Lower lobe of right lung (tissue), 2 donors: ENCODE measurements at places on chromosomes 3 and 15. TPM values are rescaled to one million over a fixed set of nuclear protein-coding genes. Genes with fewer than 3 reads are reported as not detected.

GRCh38 chr15:67092752-67093503, 27.5 kb downstream of the SMAD3 start:
- H3K4me3 ChIP-seq = no peak overlapping the region
- no peak for DNase-seq
- peaks cover 65% of the 10 kb centered on the region for H3K4me1 ChIP-seq
- peaks cover 6% of the 10 kb centered on the region for H3K36me3 ChIP-seq
- H3K27ac ChIP-seq = no peak overlapping the region
- H3K27me3 ChIP-seq = no peaks in the 10 kb centered on the region

DNA sequence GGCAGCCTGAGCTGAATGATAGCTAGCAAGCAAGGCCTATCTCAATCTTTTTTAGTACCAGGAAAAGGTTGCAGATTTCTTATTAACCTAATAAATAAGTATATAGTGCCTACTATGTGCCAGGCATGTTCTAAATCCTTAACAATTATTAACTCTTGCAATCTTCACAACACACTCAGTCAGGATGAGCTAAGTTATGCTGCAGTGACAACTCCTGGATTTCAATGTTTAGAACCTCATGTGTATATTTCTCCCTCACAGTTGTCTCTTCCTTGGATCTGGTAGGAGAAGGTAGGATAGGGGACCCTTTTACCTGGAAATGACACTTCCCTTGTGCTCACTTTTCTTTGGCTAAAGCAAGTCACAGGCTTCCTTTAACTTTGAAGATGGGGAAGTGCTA, 39.3 kb upstream of the MAGI1 start:
- H3K36me3 ChIP-seq = no peaks in the 10 kb centered on the region
- DNase-seq = no peak
- no peak overlapping the region for H3K4me3 ChIP-seq
- no peaks in the 10 kb centered on the region for H3K27me3 ChIP-seq

GRCh38 chr3:81300324-81300927, 461.0 kb downstream of the GBE1 start:
- no peaks in the 10 kb centered on the region for H3K36me3 ChIP-seq
- no peak overlapping the region for H3K4me3 ChIP-seq
- H3K4me1 ChIP-seq = no peaks in the 10 kb centered on the region

DNA sequence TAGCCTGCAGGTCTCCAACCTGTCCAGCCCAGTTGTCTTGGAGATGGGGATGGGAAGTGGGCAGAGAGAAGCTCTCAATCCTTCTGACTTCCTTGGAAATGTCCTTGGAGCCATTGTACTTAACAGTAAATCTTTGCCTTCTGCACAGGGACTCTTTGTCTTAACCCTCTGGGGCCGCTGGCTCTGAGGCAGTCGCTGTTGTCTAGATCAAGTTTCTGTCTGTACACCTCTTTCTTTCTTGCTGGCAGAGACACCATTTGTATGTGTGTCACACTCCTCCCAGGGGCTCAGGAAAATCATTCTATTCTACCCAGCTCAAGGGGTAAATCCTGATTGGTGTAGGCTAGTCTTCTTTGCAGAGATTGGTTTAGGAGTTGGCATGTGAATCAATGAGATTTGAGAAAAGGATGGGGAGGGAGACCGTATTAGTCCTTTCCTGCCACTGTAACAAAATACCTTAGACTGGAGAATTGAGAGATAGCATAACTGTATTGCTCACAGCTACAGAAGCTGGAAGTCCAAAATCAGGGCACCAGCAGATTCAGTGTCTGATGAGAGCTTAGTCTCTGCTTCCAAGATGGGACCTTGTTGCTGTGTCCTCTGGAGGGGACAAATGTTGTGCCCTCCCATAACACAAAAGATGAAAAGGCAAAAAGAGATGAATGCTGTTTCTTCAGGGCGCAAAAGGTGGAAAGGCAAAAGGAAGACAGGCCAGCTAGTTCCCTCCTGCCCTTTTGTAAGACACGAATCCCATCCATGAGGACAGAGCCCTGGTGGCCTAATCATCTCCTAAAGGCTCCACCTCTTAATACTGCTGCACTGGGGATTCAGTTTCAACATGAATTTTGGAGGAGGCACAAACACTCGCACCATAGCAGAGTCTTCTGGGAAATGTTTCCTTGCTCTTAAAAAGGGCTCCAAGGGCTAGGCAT, 66.3 kb downstream of the PPCDC start:
- no peak for DNase-seq
- peak overlapping the region; percentile 34 for H3K27ac ChIP-seq
- no peaks in the 10 kb centered on the region for H3K36me3 ChIP-seq
- H3K4me3 ChIP-seq = no peak overlapping the region

- H3K27me3 ChIP-seq = no peaks in the 10 kb centered on the region
- no peak for DNase-seq
- no peaks in the 10 kb centered on the region for H3K36me3 ChIP-seq
- H3K4me1 ChIP-seq = no peaks in the 10 kb centered on the region
- H3K27ac ChIP-seq = no peak overlapping the region
- no peak overlapping the region for H3K4me3 ChIP-seq
These were observed 370.5 kb downstream of the RORA start for GRCh38 chr15:60858511-60859070.

DNA sequence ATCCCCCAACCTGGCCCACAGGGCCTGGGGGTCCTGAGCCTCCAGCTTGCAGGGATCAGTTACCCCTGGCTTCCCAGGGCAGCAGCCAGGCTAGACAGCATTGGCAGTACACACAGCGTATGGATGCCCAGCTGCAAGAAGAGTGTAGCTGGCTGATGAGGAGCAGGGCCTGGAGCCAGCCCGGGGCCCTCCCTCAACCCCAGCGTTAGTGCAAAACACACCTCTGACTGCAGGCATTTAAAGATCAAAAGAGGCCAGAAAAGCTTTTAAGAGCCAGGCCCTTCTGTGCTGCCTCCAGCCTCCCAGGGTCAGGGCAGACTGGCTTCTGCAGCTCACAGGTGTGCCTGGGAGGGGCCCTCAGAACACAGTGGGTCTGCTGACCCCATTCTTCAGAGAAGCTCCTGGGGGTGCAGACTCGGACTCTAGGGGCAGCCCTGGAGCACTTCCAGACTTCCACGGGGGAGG, 110.6 kb downstream of the ETFA start:
- peaks cover 2% of the 10 kb centered on the region for H3K36me3 ChIP-seq
- no peak overlapping the region for H3K27ac ChIP-seq
- H3K4me1 ChIP-seq = peaks cover 8% of the 10 kb centered on the region
- H3K4me3 ChIP-seq = no peak overlapping the region
- no peak for DNase-seq

GRCh38 chr3:43895573-43895972, 204.8 kb downstream of the ABHD5 start:
- no peak overlapping the region for H3K4me3 ChIP-seq
- H3K36me3 ChIP-seq = no peaks in the 10 kb centered on the region
- peaks cover 15% of the 10 kb centered on the region for H3K4me1 ChIP-seq
- no peak overlapping the region for H3K27ac ChIP-seq
- no peak for DNase-seq
- peaks cover 17% of the 10 kb centered on the region for H3K27me3 ChIP-seq

DNA sequence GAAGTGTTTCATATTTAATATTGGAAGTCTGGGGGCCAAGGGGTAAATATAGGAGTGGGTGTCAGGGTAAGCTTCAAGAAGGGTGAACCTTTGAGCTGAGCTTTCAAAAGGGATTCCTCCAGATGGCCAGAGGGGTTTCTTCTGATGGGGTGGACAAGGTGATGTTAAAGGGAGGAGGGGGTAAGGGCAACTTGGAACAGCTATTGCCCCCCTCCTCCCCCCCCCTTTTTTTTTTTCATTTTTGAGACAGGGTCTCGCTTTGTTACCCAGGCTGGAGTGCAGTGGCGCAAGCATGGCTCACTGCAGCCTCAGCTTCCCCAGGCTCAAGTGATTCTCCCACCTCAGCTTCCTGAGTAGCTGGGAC, 2.1 kb upstream of the TTLL3 start:
- peak overlapping the region; percentile 97 for H3K27ac ChIP-seq
- DNase-seq = no peak
- H3K4me3 ChIP-seq = no peak overlapping the region
- H3K27me3 ChIP-seq = no peaks in the 10 kb centered on the region

DNA sequence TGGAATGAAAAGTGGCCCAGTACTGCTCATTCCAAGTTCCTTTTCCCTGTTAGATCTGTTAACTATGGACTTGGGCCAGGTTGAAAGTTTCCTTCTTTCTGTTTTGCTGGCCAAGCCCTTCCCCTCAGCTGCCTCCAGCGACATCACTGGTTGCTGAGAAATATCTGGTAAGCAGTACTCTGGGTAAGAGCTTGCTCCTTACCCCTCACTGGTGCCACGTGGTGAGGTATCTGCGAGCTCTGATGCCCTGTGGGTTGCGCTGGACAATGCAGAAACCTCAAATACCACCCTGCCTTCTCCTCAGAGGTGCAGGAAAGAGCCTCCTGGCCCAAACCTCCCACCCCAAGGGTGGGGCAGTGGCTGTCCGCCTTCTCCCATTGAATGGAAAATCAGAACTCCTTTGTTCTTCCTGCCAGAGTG, 42.9 kb upstream of the APH1B start:
- H3K27me3 ChIP-seq = no peaks in the 10 kb centered on the region
- no peak overlapping the region for H3K4me3 ChIP-seq
- H3K36me3 ChIP-seq = no peaks in the 10 kb centered on the region
- peaks cover 83% of the 10 kb centered on the region for H3K4me1 ChIP-seq
- H3K27ac ChIP-seq = peak overlapping the region; percentile 67

- no peak for DNase-seq
- no peaks in the 10 kb centered on the region for H3K27me3 ChIP-seq
- H3K4me3 ChIP-seq = no peak overlapping the region
- H3K27ac ChIP-seq = no peak overlapping the region
These were observed 183.8 kb downstream of the MEGF11 start for GRCh38 chr15:66069751-66070150.

GRCh38 chr3:60952055-60952454, 299.2 kb downstream of the FHIT start:
- H3K4me1 ChIP-seq = no peaks in the 10 kb centered on the region
- DNase-seq = no peak
- no peak overlapping the region for H3K4me3 ChIP-seq
- no peaks in the 10 kb centered on the region for H3K36me3 ChIP-seq
- no peaks in the 10 kb centered on the region for H3K27me3 ChIP-seq

DNA sequence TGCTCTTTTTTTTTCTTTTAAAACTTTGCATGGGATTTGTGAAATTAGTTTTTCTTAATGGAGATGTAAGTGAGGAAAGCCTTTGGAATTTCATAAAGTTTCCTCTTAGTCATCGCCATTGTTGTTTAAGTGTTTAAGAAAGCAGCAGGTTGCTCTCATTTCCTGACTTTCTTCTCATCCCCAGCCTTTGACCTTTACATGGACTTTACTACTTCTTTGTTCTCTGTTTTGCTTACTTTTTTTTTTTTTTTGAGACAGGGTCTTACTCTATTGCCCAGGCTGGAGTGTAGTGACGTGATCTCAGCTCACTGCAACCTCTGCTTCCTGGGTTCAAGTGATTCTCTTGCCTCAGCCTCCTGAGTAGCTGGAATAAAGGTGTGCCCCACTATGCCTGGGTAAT, 38.6 kb downstream of the FBXL2 start:
- H3K27me3 ChIP-seq = no peaks in the 10 kb centered on the region
- no peak overlapping the region for H3K4me3 ChIP-seq
- no peak for DNase-seq
- no peak overlapping the region for H3K27ac ChIP-seq

DNA sequence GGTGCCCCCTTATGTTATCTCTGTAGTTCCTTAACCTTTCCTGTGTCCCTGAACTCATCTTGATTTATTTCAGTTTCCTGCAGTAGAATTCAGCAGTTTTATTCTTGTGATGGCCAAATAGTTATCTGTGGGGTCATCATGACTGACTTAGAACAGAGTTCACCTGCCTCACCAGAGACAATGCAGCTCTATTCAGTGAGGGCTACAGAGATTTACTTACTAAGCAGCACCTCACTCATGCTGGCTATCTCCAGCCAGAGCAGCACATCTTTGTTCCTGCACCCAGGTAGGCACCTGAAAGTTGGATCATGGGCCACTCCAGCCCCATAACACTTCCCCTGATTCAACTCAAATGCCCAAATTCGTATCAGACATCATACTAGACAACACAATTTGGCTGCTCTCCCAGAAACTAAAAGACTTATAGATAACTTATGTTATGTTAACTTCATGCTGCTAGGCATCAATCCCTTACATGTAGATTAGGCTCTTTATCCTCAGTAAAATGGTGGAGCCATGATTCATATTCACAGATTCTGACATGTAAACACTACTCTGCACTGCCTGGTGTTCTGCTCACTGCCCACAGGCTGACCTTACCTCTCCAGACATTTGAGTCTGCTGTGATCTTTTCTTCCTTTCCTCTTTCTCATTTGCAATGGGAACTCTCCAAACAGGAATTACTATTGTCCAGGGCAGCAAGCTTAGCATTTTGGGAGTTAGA, 9.3 kb upstream of the GOLGB1 start:
- no peaks in the 10 kb centered on the region for H3K27me3 ChIP-seq
- no peak for DNase-seq
- no peak overlapping the region for H3K27ac ChIP-seq

GRCh38 chr3:45664578-45664977, 24.6 kb upstream of the SACM1L start:
- peak overlapping the region; percentile 47 for H3K4me3 ChIP-seq
- H3K27me3 ChIP-seq = no peaks in the 10 kb centered on the region
- DNase-seq = peak; percentile 56
- peak overlapping the region; percentile 71 for H3K27ac ChIP-seq
- H3K4me1 ChIP-seq = peaks cover 54% of the 10 kb centered on the region
- H3K36me3 ChIP-seq = peaks cover 34% of the 10 kb centered on the region

- DNase-seq = no peak
- H3K27me3 ChIP-seq = no peaks in the 10 kb centered on the region
- no peaks in the 10 kb centered on the region for H3K4me1 ChIP-seq
- no peaks in the 10 kb centered on the region for H3K36me3 ChIP-seq
- H3K4me3 ChIP-seq = no peak overlapping the region
- H3K27ac ChIP-seq = no peak overlapping the region
These were observed 761.7 kb downstream of the ROBO1 start for GRCh38 chr3:79006077-79006476.

GRCh38 chr3:71919572-71919971, 134.6 kb upstream of the PROK2 start:
- DNase-seq = no peak
- no peak overlapping the region for H3K27ac ChIP-seq
- H3K27me3 ChIP-seq = peaks cover 14% of the 10 kb centered on the region
- no peaks in the 10 kb centered on the region for H3K36me3 ChIP-seq

- H3K4me1 ChIP-seq = peaks cover 27% of the 10 kb centered on the region
- H3K27me3 ChIP-seq = no peaks in the 10 kb centered on the region
- peak; percentile 50 for DNase-seq
- H3K36me3 ChIP-seq = peaks cover 4% of the 10 kb centered on the region
These were observed 16.6 kb downstream of the EIF4E3 start for GRCh38 chr3:71708476-71709105.

DNA sequence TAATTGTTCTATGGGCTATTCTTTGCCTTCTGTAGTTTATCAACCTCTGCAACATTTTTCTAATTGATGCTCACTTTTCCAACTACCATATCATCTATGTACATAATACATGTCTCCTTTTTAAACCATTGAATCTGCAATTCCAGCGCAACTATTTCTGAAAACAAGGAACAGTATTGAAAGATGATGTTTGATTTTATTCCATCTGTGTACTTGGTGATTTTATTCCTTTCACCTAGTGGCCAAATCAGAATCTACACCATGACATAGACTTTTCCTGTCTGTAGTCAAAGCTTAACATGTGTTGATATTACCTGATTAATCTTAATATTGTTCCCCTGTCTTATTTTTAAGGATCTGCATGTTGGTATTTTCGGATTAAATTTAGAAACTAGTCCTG, 13.0 kb downstream of the NKTR start:
- DNase-seq = no peak
- peaks cover 52% of the 10 kb centered on the region for H3K4me1 ChIP-seq
- H3K4me3 ChIP-seq = no peak overlapping the region
- H3K36me3 ChIP-seq = peaks cover 16% of the 10 kb centered on the region

The C3orf85 gene
- total RNA-seq = not detected

The DLL4 gene
- 21.3 TPM for total RNA-seq

The GAP43 gene
- not detected for total RNA-seq

The NR2E3 gene
- not detected for total RNA-seq

The CYP11A1 gene
- 0.59 TPM for total RNA-seq

The USP4 gene
- total RNA-seq = 71.3 TPM

The GNAT1 gene
- total RNA-seq = not detected

The SH2D7 gene
- total RNA-seq = not detected

The TRPM1 gene
- total RNA-seq = not detected
